ENCODE measurements at places on chromosomes 4 and X. TPM values are rescaled to one million over a fixed set of nuclear protein-coding genes. Genes with fewer than 3 reads are reported as not detected.

- no peak overlapping the region for H3K27ac ChIP-seq
- H3K36me3 ChIP-seq: no peaks in the 10 kb centered on the region
- H3K4me3 ChIP-seq: no peak overlapping the region
Observed at GRCh38 chrX:145727476-145727875, 90.2 kb upstream of the SLITRK2 start.

MAP7D2 gene
- total RNA-seq: 0.98 TPM

ETFDH gene
- 20.4 TPM for total RNA-seq

BST1 gene
- total RNA-seq: 5.2 TPM

All from vagina (tissue), 2 donors.